Right ventricle myocardium superior (tissue), 1 donor: ENCODE measurements at places on chromosomes 6 and 20.

DNA sequence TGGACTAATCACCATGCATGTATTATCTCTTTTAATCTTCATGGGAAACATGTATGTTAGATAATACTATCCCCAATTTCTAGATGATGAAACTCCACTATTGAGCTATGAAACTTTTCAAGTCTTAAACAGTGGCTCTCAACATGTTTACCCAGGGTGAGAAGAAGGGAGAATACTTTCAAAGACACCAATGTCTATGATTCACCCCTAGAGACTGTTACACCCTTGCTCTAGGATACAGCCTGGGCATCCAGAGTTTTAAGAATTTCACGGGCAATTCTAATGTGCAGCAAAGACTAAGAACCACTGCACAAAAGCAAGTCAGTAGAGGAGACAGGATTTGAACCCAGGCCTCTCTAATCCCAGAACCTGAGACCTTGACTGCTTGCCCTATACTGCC is 47.8 kb downstream of the GFOD1 start:
- DNase-seq, result no peak

- DNase-seq, result no peak
Observed at GRCh38 chr6:143150281-143150680, 89.6 kb downstream of the AIG1 start.

GRCh38 chr6:17341117-17341805 is 52.1 kb upstream of the CAP2 start:
- DNase-seq, result no peak

GRCh38 chr20:34708621-34709043 is 4.5 kb downstream of the TP53INP2 start:
- DNase-seq, result peak; percentile 72

- peak; percentile 66 for DNase-seq
Observed at GRCh38 chr20:5056801-5057599, 55.7 kb upstream of the SLC23A2 start.

- DNase-seq, result no peak
Observed at GRCh38 chr20:56945057-56945456, 316.0 kb downstream of the TFAP2C start.

DNA sequence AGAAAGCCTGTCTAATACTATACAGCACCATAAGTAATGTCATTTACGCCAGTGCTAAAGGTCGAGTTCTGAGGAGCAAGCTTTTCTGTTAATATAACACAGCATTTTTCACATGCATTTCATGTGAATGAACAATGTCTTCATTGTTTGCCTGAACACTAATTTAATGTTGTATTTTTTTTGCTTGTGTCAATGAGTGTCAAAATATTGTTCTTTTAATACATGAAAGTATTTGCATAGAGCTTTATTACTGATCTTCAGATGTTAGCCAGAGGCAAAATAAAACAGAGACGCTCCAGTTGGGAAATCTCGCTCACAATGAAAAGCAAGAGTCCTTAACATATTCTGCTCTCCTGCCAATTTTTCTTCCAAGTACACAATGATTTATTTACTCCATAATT is 151.8 kb downstream of the FOXC1 start:
- DNase-seq, result no peak

DNA sequence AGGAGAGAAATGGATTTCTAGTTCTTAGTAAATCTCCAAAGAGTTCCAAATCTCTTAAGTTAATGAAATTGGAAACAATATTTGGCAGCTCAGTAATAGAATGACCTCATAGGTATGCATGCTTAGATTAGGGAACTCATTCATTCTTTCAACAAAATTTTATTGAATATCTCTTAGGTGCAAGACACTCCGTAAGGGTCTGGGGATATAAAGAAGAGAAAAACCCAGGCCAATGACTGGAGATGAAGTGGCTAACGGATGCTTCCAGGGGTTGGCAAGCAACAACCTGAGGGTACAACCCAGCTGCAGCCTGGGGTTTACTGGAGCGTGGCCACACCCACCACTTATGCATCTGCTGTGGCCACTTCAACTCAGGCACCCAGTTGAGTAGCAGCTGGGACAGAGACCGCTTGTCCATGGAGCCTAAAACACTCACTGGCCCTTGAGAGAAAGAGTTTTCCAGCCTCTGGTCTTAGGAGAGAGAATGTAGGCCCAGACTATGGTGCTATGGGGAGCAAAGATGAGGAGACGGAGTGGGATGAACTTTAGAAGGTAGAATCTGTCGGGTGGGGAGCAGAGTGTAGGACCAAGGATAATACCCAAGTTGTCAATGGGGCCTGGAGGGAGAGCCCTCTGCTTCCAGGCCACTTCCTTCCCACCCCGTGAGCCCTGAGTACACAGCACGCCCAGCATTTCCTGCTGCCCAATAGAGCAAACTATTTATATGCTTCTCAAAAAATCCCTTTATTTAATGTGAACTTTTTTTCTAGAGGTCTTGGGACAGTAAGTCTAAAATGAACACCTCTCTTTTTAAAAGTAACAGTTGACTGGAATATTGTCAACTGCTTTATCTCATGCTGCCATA is 46.8 kb upstream of the PXDC1 start:
- DNase-seq, result no peak

DNA sequence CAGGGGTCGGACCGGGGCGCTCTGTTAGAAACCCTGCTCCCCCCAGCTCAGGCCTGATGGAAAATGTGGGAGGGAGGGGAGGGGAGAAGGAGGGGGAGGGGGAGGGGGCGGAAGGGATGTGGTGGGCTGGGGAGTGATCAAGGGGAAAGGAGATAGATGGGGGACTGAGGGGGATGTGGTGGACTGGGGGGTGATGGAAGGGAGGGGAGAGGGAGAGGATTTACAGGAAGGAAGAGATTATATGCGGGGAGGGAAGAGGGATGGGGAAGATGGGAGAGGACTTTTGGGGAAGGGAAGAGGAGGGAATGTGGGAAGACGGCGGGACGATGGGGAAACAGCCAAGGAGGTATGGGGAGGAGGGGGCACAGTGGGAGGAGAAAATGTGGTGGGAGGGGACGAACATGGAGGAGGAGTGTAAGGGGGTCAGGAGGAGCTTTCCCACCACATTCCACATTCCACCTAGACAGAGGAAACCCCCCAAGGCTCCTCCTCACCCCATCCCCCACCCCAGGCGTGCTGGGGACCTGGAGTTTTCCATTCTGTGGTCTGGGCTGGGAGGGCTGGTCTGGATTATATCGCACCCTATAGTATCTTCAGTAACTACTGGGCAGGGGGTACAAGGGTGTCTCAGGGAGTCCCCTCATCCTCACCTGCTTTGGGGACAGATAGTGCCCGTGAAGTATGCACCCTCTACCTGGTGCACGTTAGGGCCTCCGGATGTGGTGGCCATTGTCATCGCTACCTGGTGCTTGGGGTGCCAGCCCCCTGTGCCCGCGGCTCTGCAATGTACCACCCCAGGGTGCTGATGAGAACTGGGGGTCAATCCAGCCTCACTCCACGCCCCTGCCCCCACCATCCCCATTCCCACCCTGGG is 578 bp upstream of the PTGIS start:
- no peak for DNase-seq

- DNase-seq, result no peak
Observed at GRCh38 chr6:74991573-74992332, 214.1 kb downstream of the COL12A1 start.

DNA sequence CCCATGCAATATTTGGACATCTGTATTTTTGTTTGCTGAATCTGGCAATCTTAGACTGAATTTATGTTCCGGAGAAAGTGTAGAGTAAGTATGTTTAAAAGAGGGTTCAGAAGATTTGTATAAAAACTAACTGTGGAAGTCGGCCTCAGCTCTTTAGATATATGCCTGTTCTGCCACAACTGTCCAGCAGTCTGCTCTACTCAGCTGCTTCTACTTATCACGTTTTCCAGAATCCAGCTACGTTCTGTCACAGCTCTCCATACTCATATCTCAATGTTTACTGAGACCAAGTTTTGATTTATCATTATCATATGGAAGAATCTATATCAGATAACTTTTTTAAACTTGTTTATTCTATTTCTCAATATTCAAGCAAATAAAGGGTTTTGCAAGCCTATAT is 721.3 kb downstream of the EYS start:
- DNase-seq, result no peak

DNA sequence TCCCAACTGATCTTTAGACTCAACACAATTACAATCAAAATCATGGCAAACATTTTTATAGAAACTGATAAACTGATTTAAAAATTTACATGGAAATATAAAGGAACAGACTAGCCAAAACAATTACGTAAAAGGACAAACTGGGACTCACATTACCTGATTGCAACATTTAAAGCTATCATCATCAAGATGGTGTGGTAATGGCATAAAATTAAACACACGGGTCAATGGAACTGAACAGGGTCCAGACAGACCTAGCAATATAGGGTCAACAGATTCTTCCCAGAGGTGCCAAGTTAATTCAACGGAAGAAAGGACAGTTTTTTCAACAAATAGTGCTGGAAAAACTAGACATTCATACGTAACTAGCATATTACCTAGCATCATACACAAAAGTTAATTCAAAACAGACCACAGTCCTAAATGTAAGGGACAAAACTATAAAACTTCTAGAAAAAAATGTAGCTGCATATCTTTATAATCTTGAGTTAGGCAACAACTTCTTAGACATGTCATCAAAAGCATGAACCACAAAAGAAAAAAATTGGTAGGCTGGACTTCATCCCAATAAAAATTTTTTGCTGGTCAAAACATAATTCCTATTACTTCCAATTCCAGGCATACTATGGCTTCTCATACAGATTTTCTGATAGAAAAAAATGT is 147.4 kb upstream of the BEND6 start:
- no peak for DNase-seq

DNA sequence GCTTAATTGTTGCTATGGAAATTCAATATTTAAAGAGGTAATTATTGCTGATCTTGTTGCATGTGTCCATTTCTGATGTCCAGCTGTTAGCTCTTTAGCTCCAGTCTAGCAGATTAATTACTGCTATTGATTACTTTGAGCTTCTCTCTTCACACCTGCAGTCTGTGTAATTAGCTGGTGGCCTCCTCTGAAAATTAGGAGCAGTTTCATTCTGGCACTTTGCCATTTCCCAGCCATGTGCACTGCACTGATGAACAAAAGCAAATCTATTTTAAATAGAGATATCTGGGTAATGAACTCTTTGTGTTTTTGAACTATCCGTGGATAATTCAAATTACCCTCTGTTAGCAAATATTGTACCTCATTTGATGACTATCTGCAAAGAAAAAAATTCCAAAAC is 275.9 kb downstream of the RNF144B start:
- no peak for DNase-seq

DNA sequence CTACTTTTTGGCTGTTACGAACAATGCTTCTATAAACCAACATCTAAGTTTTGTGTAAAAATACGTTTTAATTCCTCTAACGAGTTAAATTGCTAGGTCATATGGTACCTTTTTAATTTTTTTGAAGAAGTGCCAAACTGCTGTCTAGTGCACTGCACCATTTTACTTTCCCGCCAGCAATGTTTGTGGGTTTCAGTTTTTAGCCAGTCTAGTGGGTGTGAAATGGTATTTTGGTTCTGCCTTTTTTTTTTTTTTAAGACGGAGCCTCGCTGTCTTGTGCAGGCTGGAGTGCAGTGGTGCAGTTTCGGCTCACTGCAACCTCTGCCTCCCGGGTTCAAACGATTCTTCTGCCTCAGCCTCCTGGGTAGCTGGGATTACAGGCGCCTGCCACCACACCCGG is 34.1 kb upstream of the BAG2 start:
- DNase-seq, result no peak

DNA sequence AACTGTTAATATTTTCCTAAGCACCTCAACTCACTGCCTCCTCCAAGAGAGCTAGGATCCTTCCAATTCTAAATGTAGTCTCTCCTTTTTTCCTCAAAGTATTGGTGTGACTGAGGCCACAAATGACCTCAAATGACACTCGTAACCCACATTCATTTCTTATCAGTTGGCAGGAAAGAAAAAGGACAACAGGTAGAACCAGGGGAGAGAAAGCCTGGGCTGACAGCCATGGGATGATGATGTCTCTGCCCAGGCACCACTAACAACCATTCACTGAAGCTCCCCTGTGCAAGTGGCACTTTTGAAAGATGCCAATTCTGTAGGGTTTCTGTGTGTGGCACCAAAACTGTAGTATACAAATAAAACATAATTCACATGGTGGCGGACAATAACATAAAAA is 7.4 kb downstream of the ZBTB24 start:
- no peak for DNase-seq

DNA sequence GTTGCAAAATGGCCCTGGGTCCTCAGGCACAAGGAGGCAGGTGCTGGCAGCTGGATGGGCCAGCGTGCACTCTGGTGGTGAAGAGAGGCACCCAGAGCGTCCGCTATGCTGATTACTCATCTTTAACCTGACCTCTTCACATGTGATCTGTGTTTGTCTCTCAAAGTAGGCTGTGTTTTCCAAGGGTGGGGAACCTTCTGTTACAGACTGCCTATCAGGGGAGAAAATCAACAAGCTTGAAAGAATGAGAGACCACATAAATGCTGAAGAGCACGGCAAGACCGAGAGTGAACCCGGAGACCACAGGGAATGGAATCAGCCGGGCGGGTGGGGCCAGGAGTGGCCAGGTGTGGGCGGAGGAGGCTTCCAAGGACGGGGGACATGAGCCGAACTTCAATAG is 16.2 kb downstream of the BNIP5 start:
- no peak for DNase-seq
